H4 (cell line): ENCODE measurements at places on chromosomes 2 and 18. TPM values are rescaled to one million over a fixed set of nuclear protein-coding genes. Genes with fewer than 3 reads are reported as not detected.
A peak's percentile ranks its signal among the peaks of the same experiment; 100 is the strongest.

NETO1 gene
- not detected in 2 replicates for total RNA-seq

THADA gene
- 10.9 and 13.5 TPM in 2 replicates for total RNA-seq

M1AP gene
- not detected in 2 replicates for total RNA-seq

DNAJC5G gene
- total RNA-seq, result not detected in 2 replicates

SEMA4F gene
- total RNA-seq, result 6.5 and 6.8 TPM in 2 replicates

TGFA gene
- 19.7 and 32.2 TPM in 2 replicates for total RNA-seq

DUSP19 gene
- 1.7 and 3.3 TPM in 2 replicates for total RNA-seq

TEX44 gene
- total RNA-seq, result not detected in 2 replicates

CNGA3 gene
- total RNA-seq, result not detected in 2 replicates

HOXD8 gene
- not detected in 2 replicates for total RNA-seq

LTBP1 gene
- total RNA-seq, result 3.1 and 4.8 TPM in 2 replicates

SP5 gene
- not detected in 2 replicates for total RNA-seq

- no peak for DNase-seq
Observed at GRCh38 chr2:127423880-127424279, 5.7 kb downstream of the PROC start.

- DNase-seq, result no peak
Observed at GRCh38 chr2:233597522-233597921, 19.9 kb upstream of the UGT1A8 start.

GRCh38 chr2:66001538-66001937, 433.4 kb upstream of the MEIS1 start:
- no peak for DNase-seq

DNA sequence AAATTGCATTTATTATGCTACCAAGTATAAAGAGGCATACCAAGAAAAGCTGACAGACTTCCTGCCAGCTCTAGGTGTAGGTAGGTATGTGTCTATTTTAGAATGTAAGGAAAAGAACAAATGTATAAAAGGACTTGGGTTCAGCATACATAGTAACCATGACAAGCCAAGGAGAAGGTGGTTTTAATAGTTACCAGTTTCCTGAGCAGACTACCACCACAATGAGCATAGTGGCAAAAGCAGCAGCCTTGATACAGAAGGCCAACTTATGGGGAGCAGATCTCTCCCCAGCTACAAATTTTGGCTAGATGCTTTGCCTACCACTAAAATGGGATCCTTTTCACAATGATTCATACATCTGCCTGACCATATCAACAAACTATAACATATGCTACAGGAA, 34.5 kb downstream of the METTL8 start:
- no peak for DNase-seq

DNA sequence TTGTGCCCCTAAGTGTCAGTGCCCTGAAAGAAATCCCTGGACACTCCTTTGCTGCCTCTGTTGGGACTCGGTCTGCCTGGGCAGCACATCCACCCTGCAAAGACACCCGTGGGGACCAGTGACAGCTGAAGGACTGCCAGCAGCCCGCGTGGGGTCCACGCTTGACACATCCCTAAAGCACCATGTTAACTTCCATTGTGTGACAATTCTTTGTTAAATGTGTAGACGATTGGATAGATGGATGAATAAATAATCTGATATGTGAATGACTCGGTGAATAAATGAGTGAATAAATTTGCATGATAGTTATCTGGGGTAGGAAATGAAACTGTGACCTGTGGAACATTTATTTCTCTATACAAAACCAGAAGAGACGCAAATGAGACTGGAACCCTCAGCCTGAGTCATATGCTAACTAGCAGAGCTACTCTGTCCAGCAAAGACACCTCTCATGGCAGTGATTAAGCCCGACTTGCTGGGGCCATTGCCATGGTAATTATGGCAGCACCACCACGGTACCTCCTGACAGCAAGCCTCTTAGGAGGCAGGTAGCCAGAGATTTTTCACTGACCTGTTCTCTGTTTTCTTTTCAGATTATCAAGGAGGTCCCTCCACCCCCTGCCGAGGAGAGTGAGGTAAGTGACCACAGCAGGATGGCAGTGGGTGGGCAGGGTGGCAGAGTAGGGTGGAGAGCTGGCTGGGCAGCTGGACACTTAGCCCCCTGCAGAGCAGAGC, 156.8 kb downstream of the ANTXR1 start:
- peak; percentile 27 for DNase-seq

GRCh38 chr2:31251851-31252250, 17.9 kb downstream of the EHD3 start:
- DNase-seq, result no peak

GRCh38 chr2:36502081-36502480, 95.9 kb downstream of the FEZ2 start:
- DNase-seq, result no peak

DNA sequence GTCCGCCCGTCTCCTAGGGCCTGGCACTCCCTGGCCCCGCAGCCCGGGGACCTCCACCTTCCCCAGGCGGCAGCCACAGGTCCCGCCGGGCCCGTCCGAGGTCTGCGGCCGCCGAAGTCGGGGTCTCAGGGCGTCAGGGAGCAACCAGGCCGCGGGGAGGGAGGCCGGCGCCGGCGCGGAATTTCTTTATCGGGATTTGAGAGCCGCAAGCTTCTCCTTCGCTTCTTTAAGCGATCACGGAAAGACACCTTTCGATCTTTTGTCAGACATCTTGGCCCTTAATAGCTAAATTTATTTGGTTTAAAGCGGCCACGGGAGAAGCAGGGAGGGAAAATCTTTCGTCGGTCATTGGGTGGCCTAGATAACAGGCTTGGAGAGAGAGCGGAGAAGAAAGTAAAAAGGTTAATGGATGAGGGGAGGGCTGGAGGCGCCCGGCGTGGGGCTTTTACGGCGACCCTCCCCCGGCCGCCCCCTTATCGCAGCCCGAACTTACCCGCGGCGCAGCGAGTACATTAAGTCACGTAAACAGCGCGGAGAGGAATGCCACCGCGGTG, 4.3 kb upstream of the GATA6 start:
- DNase-seq, result no peak

DNA sequence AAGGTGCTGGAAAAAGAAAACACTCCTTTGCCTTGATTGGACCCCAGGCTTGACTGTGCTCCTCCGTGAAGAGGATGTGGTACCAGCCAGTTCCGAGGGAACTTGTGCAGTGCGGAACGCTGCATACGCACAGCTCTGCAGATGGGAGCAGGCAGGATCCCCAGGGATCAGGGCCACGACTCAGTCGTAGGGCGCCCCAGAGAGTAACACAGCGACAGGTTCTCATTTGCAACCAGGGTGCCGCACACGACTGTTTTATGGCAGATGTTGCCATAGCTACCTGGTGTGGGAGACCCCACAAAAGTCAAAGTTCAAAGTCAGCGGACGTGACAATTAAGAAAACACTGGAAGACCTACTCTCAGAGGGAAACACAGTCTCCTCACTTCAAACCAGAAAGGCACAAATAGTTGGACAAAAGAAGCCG, 779 bp downstream of the MALL start:
- DNase-seq, result no peak

DNA sequence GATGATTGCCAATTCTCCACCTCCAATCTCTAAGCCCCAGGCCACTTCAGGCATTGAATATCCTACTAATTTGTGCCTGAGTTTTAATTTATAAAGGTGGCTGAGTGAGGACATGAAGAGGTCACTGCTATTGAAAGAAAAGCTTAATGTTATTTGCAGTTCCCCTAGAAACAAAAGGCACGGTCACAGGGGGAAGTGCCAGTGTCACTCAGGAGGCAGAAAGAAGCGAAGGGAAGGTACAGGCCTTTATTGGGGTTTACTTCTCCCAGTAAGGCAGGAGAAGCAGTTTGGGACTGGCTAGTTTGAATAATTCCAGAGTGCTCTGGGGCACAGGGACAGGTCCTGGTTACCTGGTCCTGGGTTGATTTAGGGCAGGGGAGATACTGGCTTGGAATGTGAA, 1.7 kb upstream of the ABHD1 start:
- no peak for DNase-seq

- peak; percentile 92 for DNase-seq
Observed at GRCh38 chr2:242075168-242075567, 205.6 kb downstream of the RTP5 start.

GRCh38 chr2:196063773-196064172, 4.9 kb downstream of the DNAH7 start:
- no peak for DNase-seq

DNA sequence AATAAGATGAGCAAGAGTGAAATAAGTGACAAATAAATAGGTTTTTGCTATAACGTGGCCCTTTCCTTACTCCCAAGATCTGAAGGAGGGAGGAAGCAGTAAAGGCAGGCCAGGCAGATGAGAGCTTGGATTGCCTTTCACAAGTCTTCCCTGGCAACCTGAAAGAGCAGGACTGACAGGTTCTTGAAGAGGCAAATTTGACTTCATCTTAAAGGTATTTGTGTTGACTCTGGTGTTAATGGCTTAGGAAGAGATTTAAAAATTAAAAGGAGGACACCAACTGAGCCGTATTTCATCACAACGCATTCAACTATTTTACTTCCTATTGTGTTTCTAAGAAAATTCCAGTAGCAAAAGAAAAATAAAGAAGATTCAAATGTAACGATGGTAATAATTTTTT, 3.2 kb downstream of the STRN start:
- no peak for DNase-seq

- no peak for DNase-seq
Observed at GRCh38 chr2:217964275-217965161, 38.3 kb downstream of the TNS1 start.

DNA sequence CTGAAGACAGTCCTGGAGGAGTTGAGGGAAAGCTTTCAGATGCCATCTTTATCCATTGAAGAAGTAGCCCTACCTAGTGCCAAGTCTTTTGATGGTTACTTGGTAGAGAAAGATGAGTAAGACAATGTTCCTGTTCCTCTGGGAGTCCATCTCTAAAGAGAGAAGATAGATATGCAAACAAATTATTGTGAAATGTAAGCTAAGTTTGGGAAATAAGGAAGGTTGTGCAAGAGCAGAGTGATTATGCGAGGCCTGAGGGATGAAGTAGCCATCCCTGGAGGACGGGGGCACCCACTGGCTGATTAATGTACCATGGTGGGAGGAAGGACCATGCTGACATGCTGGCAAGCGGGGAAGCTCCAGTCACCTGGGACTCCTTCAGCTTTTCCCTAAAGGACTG, 994 bp upstream of the DTNA start:
- peak; percentile 11 for DNase-seq

DNA sequence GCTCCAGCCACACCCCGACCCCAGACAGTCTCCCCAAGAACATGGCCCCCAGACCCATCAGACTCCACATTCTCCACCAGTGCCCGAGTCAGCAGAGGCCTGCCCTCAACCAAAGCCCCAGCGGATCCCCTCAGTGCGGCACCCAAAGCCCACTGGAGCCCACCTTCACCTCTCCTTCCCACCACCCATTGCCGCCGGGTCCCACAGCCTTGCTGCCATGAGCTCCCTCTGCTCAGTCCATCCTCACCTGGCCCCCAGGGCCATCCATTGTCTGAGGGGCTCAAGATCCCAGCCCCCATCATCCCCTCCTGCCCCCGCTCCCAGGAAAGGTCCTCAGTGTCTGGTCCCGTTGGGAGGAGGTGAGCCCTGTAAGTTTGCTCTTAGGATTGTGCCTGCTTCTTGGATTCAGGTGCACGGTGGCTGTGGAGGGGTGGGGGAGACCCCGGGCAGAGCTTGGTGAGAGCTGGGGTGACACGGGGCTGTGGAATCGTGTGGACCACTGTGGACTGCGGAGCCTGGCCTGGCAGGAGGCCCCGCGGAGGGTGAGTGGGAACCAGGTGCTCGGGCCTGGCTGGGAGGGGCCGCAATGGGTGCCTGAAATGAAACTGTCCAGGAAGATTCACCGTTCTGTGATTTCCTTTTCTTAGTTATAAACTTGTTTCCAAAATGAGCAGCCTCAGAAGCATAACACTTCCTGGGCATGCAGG, 32.7 kb upstream of the GPC1 start:
- DNase-seq, result no peak

GRCh38 chr2:16409849-16410248, 255.8 kb downstream of the CYRIA start:
- DNase-seq, result no peak

GRCh38 chr2:63434024-63435001, 154.0 kb downstream of the WDPCP start:
- DNase-seq, result no peak

- DNase-seq, result no peak
Observed at GRCh38 chr2:172673056-172673683, 62.5 kb upstream of the RAPGEF4 start.

DNA sequence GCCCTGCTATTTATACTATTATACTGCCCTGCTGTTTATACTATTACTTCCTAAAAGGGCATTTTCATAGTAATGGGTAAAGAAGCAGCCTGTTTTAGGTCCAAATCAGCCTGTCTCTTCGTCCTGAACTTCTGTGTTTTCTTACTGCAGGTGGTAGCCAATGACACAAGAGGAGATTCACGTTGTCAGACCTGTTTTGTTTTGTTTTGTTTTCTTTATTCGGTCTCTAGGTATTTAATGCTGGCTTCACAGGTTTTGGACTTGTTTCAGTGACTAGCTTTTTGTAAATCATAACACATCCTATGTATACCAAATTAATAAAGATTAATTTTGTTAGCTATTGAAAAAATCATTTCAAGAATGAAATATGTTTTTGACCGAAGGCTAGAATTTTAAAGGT, 116.4 kb downstream of the MAP3K20 start:
- DNase-seq, result no peak

- no peak for DNase-seq
Observed at GRCh38 chr2:236121546-236121945, 46.6 kb downstream of the GBX2 start.

- no peak for DNase-seq
Observed at GRCh38 chr2:16022548-16023240, 82.3 kb downstream of the MYCN start.

DNA sequence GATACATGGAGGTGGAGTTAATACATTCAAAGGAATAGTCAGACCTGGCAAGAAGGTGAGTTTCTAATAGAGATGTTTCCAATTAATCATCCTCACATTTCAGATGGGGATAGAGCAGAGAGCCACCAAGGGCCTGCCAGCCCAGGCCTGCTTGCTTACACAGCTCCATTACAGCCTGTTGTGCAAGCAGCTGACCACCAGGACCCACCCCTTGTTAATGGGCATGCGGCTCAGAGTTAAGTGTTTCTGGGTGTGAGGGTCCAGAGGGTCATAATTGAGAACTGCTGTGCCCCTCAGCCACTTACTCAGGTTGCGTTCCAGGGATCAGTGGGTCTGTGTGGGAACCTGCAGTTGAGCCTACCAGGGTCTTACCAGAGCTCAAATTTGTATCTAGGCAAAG, 199.8 kb downstream of the AGPS start:
- DNase-seq, result no peak

- no peak for DNase-seq
Observed at GRCh38 chr2:50872543-50872942, 159.4 kb downstream of the NRXN1 start.

GRCh38 chr2:216621292-216621691, 11.9 kb upstream of the IGFBP2 start:
- DNase-seq, result no peak
